ENCODE measurements at places on chromosomes 7 and 10.

DNA sequence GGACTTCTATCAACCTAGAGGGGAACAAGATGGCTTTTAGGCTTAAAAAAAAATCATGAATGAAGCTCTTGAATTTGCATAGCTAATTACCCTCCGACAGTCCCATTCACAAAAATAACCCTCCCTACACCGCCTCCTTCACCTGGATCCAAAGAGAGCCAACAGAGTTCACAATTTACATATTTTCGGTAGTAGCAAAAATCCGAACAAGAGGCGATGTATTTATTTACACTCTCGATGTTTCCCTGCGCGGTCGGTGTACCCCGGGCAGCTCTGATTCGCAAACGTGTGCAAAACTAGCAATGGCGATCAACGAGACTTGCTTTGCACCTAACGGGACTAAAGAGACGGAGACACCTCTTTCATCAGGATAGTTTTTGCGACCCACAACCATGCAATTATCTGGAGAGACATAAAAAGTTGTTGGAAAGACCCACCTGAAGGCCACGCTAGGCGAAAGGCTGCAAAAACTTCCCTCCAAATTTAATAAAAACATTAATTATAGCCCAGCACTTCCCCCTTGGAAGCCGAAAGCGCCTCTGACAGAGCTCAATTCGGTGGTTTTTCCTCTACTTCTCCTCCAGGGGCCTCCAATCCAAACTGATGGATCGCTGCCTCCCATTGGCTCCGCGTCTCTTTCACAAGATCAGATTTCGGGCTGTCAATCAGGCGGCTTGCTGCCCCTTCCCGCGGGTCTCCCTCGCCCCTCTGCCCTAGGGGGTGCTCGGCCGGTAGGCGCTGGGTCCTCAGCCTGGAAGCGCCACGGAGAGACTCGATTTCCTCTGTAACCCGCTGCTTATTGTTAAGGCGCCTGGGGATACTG is at the start of gene ETV1:
Gene ETV1, minus strand, starts transcription at position 541 of the 823 bp plus-strand sequence. CDS start 614 bp downstream, outside the sequence.
- peak; percentile 80 for DNase-seq

DNA sequence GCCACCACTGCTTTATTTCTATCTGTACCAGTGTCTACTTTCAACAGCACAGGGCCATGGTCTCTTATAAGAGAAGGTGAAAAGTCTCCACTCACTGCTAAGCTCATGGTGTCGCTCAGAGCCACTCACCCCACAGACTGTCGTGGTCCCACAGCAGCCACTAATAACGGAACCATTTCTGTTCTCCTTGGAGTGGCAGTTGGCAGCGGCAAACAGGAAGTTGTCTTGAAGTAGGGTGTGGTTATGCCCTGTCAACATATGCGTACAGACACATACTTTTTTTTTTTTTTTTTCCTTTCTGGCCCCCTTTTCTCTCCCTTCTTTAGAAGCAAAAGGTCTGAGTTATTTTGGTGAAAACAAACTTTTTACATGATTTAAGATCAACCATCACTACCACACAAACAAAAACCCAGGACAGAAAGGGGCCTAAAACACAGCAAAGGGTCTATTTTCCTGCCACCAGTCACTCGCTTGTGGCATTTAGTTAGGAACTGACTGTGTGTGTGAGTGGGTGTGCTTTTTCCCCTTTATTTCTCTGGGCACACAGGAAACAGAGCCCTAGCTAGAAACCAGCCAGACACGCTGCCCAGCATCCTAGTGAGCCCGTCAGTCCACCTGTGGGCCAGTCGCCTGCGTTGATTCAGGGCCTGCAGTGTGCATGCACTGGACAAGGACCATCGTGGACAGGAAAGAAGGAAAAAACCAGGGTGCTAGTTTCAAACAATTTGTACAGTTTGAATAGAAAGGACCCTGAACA is 96.7 kb upstream of the EFCAB10 start:
- DNase-seq = peak; percentile 15

GRCh38 chr10:8379906-8380832 is 325.7 kb downstream of the GATA3 start:
- no peak for DNase-seq

- no peak for DNase-seq
Measured at GRCh38 chr7:151167197-151167961, at the start of gene GBX1. GBX1 (minus strand) TSS chr7:151167694; CDS start chr7:151167548, 146 bp downstream.

DNA sequence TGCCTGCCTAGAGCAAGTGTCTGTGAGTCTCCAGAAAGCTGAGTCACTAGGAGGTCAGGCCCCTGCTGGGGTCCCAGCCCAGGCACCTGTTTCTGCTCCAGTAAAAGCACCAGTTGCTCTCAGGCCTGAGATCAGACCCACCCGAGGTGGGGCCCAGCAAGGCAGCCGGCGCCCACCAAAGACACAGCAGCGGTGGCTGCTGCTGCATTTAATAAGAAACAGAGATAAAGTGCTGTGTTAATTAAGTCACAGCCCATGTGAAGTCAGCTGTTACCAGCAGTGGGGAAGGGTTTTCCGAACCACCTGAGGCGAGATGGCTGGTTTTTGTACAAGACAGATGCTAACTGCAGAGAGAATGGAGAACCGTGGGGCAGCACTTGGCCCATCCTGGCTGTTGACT is 12.1 kb upstream of the LRRC18 start:
- DNase-seq = no peak
